Brain microvascular endothelial cell (primary cell): ENCODE measurements at places on chromosomes 11 and 22.

GRCh38 chr11:120709808-120710207 lies 198.3 kb downstream of the GRIK4 start:
- no peak for DNase-seq

- peak; percentile 66 for DNase-seq
Measured at GRCh38 chr22:22463855-22464540, 44.5 kb downstream of the ZNF280B start.

GRCh38 chr11:2319791-2320472 lies 18.1 kb downstream of the TSPAN32 start:
- DNase-seq: no peak

GRCh38 chr22:29309332-29310064 lies 3.0 kb downstream of the GAS2L1 start:
- DNase-seq: no peak

DNA sequence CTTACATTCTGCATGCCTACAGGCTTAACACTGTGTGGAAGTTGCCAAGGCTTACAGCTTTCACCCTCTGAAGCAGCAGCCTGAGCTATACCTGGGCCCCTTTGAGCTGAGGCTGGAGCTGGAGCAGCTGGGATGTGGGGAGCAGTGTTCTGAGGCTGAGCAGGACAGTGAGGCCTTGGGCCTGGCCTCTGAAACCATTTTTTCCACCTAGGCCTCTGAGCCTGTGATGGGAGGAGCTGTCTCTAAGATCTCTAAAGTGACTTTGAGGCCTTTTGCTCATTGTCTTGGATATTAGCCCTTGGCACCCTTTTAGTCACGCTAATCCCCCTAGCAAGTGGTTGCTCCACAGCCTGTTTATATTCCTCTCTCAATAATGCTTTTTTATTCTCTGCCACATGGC lies 59.9 kb upstream of the ZBED5 start:
- no peak for DNase-seq

DNA sequence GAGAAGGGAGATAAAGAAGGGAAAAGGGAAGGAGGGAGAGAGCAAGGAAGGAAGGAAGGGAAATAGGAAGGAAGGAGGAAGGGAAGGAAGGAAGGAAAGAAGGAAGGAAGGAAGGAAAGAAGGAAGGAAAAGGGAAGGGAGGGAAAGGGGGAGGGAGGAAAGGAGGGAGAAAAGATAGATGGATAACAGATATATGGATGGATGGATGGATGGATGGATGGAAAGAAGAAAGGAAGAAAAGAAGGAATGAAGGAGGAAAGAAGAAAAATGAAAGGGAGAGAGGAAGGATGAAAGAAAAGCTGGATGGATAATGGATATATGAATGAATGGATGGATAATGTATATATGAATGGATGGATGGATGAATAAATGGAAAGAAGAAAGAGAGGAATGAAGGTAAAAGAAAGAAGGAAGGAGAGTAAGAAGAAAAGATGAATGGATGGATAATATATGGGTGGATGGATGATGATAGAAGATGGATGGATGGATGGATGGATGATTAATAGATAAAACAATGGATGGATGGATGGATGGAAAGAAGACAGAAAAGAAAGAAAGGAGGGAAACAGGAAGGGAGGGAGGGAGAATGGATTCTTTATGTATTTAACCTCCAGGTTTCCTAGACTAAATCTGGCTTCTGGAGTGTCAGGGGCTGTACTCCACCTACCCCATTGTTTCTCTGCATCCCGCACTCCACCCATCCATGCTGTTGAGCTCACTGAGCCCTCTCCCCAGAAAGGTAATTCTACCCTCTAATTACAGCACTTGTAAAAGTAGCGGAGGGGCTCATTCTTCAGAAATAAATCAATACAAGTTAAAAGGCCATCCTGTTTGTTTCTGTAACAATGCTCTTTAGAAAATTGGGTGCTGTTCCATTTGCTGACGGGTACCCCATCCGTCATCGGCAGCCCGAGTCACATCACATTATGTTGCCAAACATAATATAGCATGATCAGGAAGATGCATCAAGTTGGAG lies 506.1 kb downstream of the MIAT start:
- no peak for DNase-seq

- no peak for DNase-seq
Measured at GRCh38 chr22:49087198-49087597, 740.5 kb downstream of the BRD1 start.

DNA sequence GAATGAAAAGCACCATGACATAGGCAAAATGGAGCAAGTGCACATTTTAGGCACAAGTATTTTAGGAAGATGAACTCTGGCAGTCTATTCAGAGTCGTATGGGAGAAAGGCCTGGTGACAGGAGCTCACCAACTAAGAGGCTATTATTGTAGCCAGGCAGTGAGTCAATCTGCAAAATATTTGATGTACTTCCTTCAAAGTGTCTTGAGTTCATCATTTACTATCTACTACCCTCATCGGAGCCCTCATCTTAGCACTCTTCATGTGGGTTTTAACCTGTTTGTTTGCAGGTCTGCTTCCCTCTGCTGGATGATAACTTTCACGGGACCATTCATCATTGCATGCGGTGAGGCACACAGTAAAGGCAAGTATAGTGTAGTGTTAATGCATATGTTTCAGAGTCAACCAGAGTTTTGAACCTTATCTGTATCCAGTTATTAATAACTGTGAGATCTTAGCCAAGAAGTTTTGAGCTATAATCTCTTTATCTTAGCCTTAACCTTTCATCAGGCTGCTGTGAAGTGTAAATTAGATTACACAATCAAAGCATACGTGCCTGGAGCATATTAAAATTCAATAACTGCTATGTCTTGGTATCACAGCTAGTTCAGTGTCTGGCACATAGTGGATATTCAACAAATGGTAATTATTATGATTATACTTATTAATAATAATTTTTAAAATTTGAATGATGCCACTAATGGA lies 70.9 kb upstream of the SC5D start:
- DNase-seq: no peak

DNA sequence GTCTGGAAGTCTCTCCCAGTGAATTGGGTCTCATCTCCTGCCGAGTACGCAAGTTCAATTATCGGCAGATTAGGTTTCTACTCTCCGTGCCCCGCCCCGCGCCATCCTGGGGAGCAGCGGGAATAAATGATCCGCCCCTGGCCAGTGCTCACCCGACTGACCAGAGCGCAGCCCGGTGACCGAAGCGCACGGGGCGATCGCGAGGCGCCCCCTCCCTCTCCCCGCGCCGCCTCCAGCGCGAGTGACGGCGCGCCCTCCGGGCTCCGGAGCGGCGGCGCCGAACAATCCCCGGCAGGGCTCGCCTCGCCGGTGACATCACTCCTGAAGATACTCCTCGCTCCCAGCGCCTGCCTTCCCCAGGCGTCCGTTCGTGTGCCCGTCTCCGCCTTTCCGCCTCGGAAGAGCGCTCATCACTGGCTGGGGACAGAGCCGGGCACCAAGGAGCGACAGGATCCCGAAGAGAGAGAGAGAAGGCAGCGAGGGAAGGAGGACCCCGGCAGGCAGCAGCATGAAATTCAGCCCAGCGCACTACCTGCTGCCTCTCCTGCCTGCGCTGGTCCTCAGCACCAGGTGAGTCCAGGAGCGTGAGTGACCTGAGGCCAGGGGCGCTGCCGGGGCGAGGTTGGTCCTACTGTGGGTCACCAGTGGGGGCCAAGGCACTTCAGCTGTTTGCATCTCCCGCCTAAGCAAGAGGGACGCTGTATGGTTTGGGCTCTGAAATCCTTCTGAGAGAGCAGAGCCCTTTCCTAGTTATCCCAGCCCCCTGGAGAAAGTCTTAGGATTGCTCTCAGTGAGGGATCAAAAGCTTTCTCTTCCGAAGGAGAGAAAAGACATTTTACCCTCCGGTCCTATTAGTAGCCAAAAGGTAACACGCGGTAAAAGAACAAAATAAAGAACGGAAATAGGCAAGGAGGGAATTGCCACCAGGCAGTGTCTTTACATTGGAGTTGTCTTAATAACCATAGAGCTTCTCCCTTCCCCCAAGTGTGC lies at the start of gene LUZP2:
Gene LUZP2 (plus strand): TSS at position 318 of the 990 bp plus-strand sequence.
- DNase-seq: peak; percentile 18
